ENCODE measurements at places on chromosomes 7 and 10.

GRCh38 chr10:63720072-63720537 is 198.9 kb downstream of the REEP3 start:
- DNase-seq = peak; percentile 44

GRCh38 chr10:73534857-73535256 is 39.0 kb upstream of the PPP3CB start:
- no peak for DNase-seq

GRCh38 chr7:155884225-155885166 is 72.2 kb upstream of the SHH start:
- DNase-seq = no peak

GRCh38 chr10:71359364-71360046 is 37.2 kb upstream of the CDH23 start:
- peak; percentile 72 for DNase-seq

- no peak for DNase-seq
Measured at GRCh38 chr10:114943000-114943399, 5.0 kb downstream of the TRUB1 start.

DNA sequence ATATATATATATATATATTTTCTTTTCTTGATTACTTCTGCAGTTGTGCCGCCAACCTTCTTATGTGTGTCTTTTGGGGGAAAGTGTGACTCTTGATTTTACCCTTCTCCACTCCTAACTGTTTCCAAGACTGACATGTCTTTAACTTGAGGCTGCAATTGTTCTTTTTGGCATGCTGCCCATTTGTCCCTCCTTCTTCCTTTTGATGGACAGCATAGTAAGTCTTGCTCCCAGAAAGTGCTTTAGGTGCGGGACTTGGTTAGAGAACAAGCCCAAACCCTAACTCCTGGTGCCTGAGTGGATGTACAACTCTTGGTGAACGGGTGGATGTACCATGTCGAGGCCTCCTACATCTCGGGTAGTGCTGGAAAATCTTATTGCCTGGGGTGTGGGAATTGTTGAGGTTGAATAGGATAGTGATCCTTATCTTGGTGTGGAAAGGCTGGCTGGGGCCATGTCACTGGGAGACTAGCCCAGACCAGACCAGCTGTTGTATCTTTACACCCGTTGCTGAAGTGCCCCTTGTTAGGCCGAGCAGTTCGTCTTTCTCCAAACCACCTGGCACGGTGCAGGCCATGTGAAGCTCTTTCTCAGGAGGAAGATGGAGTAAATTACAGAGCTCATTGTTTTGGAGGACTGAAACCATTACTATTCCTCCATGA is 16.3 kb downstream of the TCF7L2 start:
- DNase-seq = no peak

DNA sequence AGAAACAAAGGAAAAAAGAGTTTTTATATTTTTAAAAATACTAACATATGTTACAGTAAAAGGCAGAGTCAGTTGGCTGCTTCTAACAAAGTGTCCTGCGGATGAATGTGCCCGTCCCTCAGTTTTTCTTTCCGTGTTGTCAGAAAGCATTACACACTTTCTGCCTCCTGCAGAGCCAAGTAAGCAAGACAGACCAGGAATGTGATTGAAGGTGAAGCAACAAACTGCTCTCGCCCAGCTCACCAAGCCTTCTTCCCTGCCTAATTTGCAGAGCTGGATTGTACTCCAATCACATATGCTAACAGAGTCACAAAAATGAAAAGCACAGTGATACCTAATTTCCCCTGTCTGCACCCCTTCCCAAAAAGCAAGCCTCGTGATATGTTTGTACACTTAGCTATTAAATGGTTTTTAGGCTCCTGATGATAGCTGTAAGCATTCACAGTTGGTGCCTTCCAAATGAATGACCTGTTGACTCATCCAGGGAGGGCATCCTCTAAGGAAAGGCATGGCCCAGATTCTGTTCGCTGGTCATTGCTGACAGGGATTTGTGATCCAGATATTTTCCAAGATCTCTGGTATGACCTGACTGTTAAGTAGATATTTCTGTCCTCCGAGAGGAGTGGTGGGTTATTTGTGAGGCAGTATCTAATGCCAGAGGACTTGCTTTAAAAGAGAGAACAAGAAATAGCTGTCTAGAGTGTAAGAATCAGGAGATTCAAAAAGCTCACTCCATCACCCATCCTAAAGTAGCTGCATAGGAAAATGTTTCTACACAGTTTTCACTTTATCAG is 187.3 kb upstream of the PLXDC2 start:
- peak; percentile 74 for DNase-seq

DNA sequence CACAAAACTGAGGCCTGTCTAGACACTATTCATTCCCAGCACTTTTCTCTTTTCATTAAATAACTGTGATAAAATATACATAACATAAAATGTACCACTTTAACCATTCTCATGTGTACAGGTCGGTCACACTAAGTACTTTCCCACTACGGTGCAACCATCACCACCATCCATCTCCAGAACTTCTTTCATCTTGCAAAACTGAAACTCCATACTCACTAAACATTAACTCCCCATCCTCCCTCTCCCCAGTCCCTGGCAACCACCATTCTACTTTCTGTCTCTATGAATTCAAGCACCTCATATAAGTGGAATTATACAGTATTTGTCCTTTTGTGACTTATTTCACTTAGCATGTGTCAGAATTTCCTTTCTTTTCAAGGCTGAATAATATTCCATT is 53.0 kb downstream of the ARHGAP12 start:
- no peak for DNase-seq

DNA sequence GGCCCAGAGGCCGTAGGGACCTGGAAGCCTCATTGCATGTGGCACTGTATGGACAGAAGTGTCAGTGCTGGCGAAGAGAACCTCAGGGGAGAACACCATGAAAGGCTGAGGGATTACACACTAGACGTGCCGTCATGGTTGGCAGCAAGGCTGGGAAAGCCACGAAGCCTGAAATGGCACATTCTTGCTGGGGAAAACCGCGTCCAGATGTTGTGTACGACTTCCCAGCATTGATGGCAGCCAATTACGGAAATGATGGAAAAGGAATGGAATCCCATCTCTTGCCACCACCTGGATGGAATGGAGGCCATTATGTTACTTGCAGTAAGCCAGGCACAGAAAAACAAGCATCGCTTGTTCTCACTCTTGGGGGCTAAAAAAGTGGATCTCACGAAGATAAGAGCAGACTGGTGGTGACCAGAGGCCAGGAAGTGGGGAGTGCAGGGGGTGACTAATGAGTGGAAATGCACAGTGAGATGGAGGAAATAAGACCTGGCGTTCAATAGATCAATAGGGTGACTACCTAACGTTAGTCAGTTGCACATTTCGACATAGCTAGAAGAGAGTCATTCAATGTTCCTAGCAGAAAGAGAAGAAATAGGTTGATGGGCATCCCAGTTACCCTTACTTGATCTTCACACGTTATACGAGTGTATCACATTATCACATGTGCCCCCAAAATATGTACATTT is 14.6 kb upstream of the PWWP2B start:
- DNase-seq = no peak

DNA sequence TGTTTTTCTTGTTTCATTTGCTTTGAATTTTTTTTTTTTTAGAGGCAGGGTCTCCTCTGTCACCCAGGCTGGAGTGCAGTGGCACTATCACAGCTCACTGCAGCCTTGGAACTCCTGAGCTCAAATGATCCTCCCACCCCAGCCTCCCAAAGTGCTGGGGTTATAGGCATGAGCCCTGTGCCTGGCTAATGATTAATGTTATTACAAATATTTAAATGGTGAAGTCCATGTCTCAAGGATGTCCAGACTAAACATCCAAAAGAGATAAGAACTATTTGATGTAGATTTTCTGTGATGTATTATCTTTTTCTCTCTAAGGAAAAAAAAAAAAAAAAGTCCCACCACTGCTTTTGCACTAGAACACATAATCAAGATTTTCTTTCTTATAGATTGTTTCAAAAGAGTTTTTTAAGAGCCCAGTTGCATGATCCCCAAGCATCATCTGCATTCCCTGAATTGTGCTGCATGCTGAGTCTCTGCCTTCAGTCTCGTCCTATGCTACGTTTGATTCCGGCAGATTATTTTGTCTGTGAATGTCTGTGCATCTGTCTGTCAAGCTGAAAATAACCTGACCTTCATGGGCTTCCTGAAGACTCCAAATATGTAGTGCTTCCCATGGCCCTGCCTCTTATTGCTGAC is 33.4 kb downstream of the MACROH2A2 start:
- no peak for DNase-seq

- DNase-seq = peak; percentile 65
Measured at GRCh38 chr7:34153656-34154270, 248.4 kb downstream of the BMPER start.

DNA sequence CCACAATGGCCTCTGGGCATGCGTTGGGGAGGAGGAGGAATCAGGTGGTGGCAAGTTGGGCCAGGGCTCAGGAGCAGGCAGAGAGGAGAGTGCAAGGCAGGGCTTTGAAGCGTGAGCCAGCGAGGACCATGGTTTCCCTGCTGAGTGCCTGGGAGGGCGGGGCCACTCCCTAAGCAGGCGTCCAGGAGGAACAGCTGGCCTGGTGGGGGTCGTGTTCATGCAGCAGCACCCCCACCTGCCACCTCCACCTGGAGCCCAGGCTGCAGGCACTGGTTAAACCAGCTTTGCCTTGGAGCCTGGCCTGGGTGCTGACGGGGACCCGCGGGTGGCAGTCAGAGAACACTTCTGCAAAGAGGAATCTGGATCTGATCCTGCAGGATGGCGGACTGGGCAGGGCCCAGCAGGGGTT is 24.2 kb upstream of the AQP1 start:
- DNase-seq = no peak

DNA sequence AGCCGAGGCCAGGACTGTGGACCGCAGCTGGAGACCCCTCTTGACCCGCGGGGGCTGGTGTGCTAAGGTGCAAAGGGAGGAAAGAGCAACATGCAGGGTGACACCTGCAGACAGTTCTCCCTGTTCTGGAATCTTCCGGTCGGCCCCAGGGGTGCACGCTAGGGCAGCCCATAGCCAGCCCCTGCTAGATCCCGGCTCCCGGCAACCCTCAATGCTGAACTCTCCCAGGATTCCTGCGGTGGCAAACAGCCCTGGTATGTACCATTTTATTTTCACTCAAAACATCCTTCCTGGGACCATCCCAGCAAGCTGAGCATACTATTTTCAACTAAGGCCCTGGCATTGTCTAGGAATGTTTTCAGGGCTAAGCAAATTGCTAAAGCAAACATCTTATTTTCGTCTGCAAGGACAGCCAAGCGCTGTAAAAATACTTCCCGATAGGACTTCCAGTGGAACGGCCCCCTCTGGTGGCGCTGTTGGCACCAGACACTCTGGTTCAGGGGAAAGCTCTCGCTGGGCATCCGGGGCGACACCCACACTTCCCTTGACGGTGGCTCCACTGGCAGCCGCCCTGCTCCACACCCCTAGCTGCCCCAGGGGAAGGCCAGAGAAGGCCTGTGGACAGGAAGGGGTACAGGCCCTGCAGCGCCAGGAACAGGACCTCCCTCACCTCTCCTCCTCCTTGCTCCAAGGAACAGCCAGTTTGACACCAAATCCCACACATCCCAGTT is 99.4 kb downstream of the CTBP2 start:
- DNase-seq = peak; percentile 75

DNA sequence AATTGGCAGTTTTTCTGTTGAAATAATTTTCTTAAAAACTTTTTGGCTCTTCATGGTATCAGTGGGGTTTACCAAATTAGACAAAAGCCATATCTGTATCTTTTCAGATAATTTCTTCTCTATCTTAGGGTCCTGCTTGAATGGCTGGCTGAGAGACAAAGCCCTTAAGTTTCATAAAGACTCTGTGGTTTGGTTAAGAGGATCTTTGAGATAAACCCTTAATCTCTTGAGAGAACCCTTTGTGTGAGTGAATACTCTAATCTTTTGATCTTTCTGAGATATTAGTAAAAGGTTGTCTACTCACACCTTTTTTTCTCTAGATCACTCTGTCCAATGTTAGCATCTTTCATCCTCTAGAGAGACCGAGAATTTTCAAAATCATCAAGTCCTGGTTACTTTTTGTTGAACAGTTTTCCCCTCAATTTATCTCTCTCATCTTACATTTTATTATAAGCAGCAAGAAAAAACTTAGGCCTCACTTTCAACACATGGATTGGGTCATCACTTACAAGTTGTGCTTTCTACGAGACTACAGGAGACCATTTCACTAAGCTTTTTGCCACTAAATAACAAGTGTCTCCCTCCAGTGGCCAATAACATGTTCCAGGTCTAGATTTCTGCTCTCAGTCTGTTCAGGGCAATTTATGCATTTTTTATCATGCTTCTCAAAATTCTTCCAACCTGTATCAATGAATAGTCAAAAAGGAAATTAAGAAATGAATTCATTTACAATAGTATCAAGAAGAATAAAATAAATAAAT is 28.4 kb downstream of the DNAJC9 start:
- peak; percentile 80 for DNase-seq

DNA sequence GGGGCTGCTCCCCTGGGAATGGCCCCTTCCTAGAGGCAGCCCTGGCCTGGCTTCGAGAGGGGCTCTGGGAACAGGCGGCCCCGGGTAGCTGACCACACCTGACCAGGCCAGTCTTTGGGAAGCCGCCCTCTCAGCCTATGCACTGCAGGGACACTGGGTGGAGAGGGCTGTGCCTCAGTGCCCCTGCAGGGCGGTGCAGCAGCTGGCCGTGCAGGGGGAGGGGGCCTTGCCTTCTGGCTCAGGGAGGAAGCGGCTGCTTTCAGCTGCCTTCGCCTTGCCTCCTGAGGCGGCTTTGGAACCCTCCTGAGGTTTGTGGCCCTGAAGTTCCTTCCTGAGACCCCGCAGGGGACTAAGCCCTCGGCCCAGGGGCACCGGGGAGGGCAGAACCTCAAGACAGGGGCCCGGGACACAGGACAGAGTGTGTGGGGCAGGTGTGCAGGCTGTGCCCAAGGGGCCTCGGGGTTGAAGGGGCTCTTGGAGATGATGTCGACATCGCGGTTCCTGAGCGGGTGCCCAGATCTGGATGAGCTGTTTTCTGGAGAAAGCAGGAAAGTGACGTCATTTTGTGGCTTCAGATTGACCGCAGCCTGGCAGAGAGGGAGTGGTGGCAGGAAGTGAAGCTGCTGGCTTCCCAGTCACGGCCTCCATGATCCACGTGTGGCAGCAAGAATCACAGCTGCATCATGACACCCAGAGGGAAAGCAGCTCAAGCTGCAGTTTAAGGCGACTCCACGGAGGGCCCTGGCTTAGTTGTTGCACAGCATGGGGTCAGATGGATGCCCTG is 17.7 kb downstream of the ADAM8 start:
- DNase-seq = peak; percentile 100

DNA sequence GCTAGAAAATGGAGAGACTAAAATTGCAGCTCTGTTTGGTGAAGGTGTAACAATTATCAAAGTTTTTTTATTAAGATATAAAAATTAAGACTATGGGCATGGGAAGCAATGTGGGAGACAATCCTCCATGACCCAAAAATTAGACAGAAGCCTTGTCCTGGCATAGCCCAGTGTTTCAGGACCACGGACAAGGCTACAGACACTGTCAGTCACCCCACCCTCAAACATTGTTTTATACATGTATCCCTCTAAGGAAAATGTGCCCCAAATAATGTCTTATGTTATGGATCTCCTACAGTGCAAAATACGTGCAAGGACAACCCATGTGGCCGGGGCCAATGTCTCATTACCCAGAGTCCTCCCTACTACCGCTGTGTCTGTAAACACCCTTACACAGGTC is 24.0 kb downstream of the HABP2 start:
- DNase-seq = peak; percentile 3

GRCh38 chr7:24700521-24701260 is 56.6 kb downstream of the GSDME start:
- DNase-seq = peak; percentile 53
